PC-9 (cell line): ENCODE measurements at places on chromosomes 11 and 22. TPM values are rescaled to one million over a fixed set of nuclear protein-coding genes. Genes with fewer than 3 reads are reported as not detected.
A peak's percentile ranks its signal among the peaks of the same experiment; 100 is the strongest.

The C1QTNF4 gene
- 0.22 and 0.63 TPM in 2 replicates for total RNA-seq

The XPNPEP3 gene
- 34.3 and 42.7 TPM in 2 replicates for total RNA-seq

DNA sequence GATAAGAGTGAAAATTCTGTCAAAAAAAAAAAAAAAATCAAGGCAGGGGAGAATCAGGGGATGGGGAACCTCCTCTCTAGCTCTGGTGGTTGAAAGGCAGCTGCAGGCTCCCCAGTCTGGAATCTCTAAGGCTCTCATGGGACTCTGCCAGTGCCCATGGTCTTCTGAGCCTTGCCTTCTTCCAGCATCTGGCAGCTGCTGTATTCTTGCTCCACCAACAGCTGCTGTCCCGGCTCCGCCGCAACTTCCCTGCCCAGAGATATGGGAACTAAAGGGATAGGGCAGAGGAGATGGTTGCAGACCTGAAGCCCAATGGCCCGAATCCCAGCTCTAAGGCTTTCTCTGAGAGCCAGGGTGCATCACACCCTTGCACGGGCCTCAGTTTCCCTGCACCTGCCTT is 49.5 kb upstream of the PHF21B start:
- no peak overlapping the region for H3K4me3 ChIP-seq
- no peak for DNase-seq
- H3K36me3 ChIP-seq: no peaks in the 10 kb centered on the region
- H3K4me1 ChIP-seq: peaks cover 4% of the 10 kb centered on the region
- H3K27ac ChIP-seq: no peak overlapping the region

DNA sequence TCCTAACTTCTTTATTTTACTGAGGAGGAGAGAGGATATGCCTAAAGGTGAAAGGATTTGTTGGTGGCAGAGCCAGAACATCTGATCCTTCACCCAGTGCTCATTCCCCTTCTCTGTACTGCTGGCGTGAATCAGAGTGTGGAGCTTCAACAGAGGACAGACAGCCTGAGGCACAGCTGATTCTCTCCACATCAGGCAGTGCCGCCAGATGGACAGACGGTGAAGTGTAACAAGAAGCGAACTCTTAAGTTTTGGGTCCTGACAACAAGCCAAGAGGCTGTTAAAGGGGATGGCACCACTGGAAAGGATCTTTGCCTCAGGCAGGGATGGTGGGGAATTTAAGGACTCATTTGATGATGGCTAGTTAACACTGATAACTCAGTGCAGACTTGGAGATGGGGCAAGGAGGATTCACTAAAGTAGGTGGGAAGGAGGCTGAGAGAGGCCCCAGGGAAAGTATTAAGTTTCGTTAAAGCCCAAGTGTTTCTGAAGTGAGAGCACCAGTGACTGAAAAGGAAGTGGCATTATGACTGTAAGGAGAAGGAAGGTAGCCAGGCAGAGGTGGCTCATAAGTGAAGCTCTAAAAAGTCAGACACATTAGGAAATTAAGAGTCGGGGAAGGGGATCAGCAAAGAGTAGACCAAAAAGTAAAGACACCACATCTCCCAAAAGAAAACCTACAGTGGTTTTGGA is 81.3 kb downstream of the CLPB start:
- no peaks in the 10 kb centered on the region for H3K36me3 ChIP-seq
- H3K27me3 ChIP-seq: no peaks in the 10 kb centered on the region
- H3K4me1 ChIP-seq: no peaks in the 10 kb centered on the region
- no peak overlapping the region for H3K27ac ChIP-seq

The HTR3A gene
- not detected in 2 replicates for total RNA-seq

The GNAZ gene
- total RNA-seq: 1.2 and 1.7 TPM in 2 replicates

The MRGPRF gene
- 0.35 and 0.50 TPM in 2 replicates for total RNA-seq

The OR6A2 gene
- 0.48 TPM in 1 of 2 replicates, not detected in the other for total RNA-seq

DNA sequence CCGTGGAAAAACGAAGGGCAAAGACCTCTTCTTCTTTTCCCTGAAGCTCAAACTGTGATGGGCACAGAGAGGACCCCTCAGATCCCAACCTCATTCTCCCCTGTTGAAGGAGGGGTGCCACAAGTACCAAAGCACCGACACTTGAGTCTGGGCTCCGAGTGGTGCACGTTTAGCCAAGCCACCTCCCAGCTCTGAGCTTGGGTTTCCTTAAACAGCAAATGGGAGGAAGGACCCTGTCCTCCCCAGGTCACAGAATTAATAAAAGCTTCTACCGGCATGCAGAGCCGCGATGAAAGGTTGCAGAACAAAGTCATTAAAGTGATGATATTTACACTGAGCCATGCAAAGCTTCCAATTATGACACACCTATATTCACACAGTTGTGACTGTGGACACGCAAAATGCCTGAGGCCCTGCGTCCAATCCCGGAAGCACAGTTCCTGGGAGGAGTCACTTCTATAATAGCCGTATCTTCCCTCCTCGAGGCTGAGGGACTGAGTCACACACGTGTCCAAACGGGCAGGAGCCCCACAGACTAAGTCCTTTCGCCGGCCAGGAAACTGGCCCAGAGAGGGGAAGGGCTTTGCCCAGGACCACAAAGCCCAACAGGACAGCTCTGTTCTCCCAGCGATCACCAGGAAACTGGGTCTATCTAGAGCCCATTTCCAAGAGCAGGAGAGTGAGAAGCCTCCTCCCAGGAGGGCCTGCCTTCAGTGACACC is 922 bp upstream of the CSNK1E start:
- no peaks in the 10 kb centered on the region for H3K27me3 ChIP-seq
- 0 out of 2 replicates have a peak, but pooled peaks cover 9% of the 10 kb centered on the region for H3K36me3 ChIP-seq
- peaks cover 44% of the 10 kb centered on the region for H3K4me1 ChIP-seq
- peak overlapping the region; percentile 60 for H3K4me3 ChIP-seq
- DNase-seq: peak; percentile 99

The RNF169 gene
- total RNA-seq: 30.8 and 36.5 TPM in 2 replicates

DNA sequence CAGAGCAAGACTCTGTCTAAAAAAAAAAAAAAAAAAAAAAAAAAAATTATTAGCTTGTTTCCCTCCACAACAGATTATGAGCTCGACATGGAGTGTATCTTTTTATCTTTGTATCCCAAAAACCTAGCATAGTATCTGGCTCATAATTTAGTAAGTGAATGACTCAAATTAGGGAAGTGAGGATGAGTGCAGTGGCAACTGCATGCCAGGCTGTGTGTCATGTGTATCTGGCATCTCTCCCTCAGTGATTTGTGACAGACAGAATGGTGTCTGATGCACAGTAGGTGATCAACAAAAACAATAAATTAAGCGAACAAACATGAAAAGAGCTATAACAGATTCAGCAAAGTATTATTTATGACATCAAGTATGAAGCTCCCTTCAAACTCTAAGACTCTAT is 7.2 kb downstream of the STK33 start:
- H3K36me3 ChIP-seq: no peaks in the 10 kb centered on the region
- no peaks in the 10 kb centered on the region for H3K27me3 ChIP-seq
- no peak overlapping the region for H3K4me3 ChIP-seq

DNA sequence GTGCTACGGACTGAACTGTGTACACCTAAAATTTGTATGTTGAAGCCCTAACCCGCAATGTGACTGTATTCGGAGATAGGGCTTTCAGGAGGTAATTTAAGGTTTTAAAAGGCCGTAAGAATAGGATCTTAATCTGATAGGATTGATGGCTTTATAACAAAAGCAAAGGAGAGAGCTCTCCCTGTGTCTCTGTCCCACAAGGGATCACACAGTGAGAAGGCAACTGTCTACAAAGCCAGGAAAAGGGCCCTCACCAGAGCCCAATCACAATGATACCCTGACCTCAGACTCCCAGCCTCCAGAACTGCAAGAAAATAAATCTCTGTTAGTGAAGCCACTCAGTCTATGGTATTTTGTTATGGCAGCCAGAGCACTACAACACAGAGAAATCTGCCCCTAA is 208.7 kb upstream of the ZC3H12C start:
- H3K4me1 ChIP-seq: no peaks in the 10 kb centered on the region
- H3K27ac ChIP-seq: no peak overlapping the region
- H3K4me3 ChIP-seq: no peak overlapping the region
- H3K27me3 ChIP-seq: 0 out of 2 replicates have a peak, but pooled peaks cover 7% of the 10 kb centered on the region

DNA sequence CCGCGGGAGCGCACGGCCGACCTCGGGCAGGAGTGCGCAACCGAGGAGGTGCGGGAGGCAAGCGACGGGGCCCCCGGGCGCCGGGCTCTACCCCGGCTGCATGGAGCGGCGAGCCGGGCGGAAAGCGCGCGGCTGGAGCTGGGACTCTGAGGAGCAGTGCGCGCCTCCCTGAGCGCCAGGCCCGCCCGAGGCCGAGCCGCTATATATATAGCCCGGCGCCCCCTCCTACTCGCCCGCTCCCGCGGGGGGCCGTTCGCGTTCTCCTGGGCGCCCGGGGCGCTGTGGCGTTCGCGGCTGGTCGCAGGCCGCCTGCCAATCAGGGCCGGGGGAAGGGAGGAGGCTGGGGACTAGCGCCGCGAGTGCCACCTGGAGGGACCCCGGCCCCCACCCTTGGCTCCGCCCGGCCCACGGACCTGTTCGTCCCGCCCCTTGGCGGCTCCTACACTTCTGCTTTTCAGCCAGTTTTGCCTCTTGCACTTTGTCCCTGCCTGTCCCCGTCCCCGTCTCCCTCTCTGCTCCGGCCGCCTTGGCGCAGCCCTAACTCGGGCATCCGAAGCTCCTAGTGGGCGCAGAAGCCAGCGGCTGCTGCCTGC is at the start of gene FGF4:
Gene FGF4, minus strand, starts transcription at position 179 of the 593 bp plus-strand sequence. CDS start 257 bp downstream, outside the sequence.
- H3K27me3 ChIP-seq: 0 out of 2 replicates have a peak, but pooled peaks cover 4% of the 10 kb centered on the region
- H3K4me1 ChIP-seq: no peaks in the 10 kb centered on the region

The OR52I1 gene
- 0.15 TPM in 1 of 2 replicates, not detected in the other for total RNA-seq

The PNPLA2 gene
- total RNA-seq: 137 and 142 TPM in 2 replicates

DNA sequence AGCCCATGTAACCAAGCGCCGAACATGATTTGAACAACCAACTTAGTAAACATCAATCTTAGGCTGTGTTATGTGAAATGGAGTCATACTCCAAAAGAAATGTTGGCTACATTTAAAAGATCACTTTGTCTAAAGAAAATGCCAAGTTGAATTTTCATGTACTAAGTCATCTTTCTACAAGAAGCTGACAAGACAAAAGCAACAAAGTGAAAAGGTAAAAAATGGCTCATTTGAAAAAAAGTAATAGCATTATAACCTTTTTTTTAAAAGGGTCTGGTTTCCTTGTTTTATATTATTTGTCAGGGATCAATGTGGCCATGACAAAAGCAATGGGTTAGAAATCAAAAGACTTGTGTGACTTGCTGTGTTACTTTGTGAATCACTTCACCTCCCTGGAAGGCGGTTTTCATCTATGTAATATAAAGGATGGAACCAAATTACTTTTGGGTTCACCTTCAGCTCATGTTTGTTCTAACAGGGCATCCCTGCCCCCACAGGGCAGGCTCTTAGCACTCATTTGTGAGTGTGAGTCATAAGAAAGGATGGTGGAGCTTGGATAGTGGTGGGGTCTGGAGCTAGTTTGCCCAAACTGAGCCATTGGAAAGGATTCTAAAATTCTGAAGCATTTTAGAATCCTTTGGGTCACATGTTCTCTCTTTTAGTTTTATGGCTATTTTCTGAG is 131.9 kb upstream of the MTMR2 start:
- DNase-seq: peak; percentile 68
- H3K4me3 ChIP-seq: no peak overlapping the region
- peak overlapping the region; percentile 47 for H3K27ac ChIP-seq
- peaks cover 57% of the 10 kb centered on the region for H3K4me1 ChIP-seq

The CRYBB3 gene
- total RNA-seq: 0.85 and 2.1 TPM in 2 replicates

The NCF4 gene
- 3.9 and 4.5 TPM in 2 replicates for total RNA-seq

The CST6 gene
- total RNA-seq: 52.0 and 58.5 TPM in 2 replicates

DNA sequence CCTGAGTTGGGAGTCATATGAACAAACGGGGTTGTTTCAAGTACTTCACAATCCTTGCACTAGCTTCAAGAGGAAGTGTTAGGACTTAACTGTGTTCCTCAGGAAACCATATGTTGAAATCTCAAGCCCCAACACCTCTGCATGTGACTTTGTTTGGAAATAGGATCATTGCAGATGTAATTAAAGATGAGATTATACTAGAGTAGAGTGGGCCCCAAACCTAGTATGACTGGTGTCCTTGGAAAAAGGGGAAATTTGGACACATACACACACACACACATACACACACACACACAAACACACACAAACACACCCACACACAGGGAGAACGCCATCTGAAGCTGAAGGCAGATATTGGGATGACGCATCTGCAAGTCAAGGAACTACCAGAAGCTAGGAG is 6.4 kb upstream of the CEP295 start:
- DNase-seq: no peak
- H3K4me3 ChIP-seq: no peak overlapping the region
- H3K27ac ChIP-seq: no peak overlapping the region
- H3K36me3 ChIP-seq: no peaks in the 10 kb centered on the region

DNA sequence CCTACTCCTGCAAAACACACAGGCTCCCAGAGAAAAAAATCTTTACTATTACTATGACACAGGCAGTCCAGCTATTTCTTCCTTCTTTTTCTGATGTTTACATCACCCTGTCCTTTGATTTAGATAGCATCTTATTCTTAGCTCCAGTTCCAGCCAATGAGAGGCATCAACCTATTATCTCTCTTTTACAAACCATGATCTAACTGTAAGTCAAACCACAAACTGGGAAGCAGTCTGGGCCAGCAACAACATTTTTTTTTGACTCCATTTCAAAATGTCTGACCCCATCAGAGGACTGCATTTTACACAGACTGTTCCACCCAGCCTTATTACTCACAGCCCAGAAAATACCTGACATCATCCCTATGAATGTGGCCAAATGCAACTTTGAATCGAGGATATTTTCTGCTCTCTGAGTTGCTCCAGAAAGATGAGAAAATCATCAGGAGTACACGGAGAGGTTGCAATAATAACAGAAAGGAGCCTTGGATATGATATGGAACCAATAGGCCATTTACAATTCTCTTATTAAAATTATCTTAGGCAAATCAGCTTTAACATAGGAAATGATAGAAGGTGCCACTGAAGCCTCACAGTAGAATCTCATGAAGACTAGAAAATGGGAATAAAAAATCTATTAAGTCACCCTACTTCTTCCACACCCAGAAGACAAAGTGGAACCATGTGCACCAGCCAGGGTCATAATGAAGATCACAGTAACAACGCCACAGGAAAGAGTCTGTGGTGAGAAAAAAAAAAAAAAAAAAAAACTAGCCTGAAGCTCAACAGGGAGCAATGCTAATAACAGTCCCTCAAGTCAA is 21.2 kb downstream of the TBRG1 start:
- no peak overlapping the region for H3K27ac ChIP-seq
- H3K36me3 ChIP-seq: no peaks in the 10 kb centered on the region
- no peak overlapping the region for H3K4me3 ChIP-seq
- no peaks in the 10 kb centered on the region for H3K27me3 ChIP-seq

The RAPSN gene
- 5.4 and 7.3 TPM in 2 replicates for total RNA-seq

DNA sequence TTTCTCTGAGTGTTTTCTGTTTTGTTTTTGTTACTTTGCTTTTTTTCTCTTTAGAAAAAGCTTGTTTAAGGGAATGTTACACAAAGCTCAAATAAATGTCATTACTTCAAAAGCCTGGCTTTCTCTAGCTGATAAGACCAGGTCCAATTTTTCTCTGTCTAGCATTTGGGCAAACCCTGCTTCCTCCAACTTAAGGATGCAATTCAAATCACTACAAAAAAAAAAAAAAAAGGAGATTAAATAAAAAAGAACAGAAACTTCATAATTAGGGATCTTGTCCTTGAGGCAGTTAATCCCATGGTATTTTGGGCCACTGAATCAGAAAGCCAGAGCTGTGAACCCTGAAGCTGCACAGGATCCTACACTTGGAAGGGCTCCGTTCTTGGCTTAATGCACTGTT is 480.8 kb upstream of the KIRREL3 start:
- H3K27me3 ChIP-seq: peaks cover 2% of the 10 kb centered on the region; the same call in 1 of the 2 replicates
- H3K36me3 ChIP-seq: no peaks in the 10 kb centered on the region
- no peak overlapping the region for H3K4me3 ChIP-seq
- H3K27ac ChIP-seq: no peak overlapping the region
- DNase-seq: no peak
